ENCODE measurements at places on chromosomes 4 and X.

DNA sequence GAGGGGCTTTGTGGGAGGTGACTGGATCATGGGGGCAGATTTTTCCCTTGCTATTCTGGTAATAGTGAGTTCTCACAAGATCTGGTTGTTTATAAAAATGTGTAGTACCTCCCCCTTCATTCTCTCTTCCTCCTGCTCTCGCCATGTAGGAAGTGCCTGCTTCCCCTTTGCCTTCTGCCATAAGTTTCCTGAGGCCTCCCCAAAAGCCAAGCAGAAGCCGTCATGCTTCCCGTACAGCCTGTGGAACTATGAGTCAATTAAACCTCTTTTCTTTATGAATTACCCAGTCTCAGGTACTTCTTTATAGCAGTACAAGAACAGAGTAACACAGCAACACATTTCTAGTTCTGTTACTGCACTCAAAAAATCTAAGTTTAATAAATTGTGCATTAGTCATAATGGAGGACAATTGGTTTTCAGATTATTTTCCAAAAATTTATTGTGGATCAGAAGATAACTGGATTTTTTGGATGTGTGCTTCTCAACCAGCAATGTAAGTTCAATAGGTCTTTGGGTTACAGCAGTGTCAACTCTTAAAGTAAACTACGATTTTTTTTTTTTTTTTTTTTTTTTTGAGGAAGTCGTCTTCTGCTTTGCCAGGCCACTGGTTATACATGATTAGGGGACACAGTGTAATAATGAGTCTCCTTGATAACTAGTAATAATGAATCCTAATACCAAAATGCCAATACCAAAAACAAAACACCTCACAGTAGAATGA lies 69.9 kb downstream of the CHIC2 start:
- no peak for DNase-seq

DNA sequence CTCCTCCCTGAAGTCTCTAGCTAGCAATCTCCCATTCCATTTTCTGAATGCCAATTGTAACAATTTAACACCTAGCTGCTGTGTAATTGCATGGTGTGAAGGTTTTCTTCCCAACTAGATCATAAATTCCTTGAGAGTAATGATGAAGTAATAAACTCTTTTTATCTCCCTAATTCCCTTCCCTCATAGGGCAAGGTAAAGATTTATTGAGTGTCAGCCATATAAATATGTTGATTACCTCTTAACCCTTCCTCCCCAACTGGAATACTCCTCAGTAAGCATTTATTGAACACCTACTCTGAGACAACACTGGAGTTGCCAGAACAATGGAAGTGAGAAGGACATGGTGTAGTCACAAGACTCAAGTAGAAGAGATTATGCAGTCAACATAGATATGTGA lies 112.7 kb downstream of the CLCN5 start:
- DNase-seq = no peak

- DNase-seq = no peak
Measured at GRCh38 chrX:65689377-65689776, 21.9 kb downstream of the MSN start.

DNA sequence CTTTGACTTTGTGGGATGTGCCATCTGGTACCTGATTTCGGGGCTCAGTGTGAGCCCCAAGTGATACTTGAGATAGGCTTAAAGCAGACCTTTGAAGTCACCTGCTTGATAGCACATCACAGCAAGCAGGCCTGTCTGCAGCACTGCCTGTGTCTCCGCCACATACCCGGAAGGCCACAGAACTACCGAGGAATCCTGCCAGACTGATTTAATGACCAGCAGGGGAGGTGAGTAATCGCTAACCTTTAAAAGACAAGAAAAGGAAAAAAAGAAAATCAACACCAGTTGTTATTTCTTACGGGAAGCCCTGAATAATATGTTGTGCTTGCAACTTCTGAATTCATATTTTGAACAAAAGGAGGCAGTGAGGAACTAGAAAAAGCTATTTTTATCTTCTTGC lies 6.8 kb downstream of the PTCHD1 start:
- no peak for DNase-seq

GRCh38 chrX:103791228-103791627 lies 14.6 kb downstream of the PLP1 start:
- DNase-seq = no peak
